SK-N-SH (cell line): ENCODE measurements at places on chromosomes 4 and X.
A peak's percentile ranks its signal among the peaks of the same experiment; 100 is the strongest.

DNA sequence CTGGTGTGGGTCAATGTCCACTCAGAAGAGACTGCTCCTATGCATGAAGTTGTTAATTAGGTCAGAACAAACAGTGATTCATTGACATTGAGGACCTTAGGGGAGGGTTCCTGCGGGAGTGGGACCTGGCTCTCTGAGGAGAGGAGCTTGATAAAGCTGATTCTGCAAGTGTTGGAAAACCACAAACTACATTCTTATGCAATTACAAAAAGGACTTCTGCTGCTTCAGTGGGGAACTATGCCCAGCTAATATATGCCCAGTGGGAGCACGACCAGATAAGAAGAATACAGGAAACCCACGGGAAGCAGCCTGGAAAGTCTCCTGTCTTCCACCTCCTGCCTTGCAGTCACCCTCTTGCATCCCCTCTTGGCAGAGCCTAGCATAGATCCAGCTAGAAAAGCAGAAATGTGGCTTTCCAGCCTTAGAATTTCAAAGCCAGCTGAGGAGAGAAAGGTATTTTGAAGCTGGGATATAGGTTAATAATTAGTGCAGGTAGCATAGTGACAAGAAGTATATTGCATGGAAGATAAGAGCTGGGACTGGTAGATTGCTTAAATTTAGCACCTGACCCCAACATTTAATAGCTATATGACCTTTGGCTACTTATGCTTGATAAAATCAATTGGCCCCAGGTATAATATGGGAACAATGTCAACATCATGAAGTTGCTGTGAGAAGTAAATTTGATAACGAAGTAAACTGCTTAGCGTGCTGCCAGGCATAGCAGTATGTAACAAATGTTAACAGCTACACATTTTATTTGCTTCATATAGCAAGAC is 34.9 kb upstream of the UGT8 start:
- no peak for DNase-seq

DNA sequence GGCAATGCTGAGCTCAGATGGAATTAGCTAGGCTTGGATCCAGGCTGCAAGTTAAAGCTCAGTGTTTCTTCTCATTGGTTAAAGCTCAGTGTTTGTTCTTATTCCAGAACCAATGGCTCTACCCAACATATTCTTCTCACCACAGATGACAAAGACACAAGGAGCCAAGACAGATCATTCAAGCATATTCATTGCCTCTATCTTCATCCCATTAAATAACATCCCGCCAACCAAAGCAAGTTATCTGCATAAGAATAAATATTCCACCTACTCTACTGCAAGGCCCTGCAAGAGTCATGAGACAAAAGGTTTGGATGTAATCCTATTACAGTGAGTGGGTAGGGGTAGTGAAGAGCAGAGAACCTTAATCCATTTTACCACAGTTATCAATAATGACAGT is 766.5 kb downstream of the C4orf33 start:
- DNase-seq, result no peak

- DNase-seq, result no peak
Observed at GRCh38 chrX:120402369-120402768, 40.5 kb downstream of the ATP1B4 start.

GRCh38 chr4:152014280-152014679 is 253.5 kb upstream of the GATB start:
- DNase-seq, result no peak

DNA sequence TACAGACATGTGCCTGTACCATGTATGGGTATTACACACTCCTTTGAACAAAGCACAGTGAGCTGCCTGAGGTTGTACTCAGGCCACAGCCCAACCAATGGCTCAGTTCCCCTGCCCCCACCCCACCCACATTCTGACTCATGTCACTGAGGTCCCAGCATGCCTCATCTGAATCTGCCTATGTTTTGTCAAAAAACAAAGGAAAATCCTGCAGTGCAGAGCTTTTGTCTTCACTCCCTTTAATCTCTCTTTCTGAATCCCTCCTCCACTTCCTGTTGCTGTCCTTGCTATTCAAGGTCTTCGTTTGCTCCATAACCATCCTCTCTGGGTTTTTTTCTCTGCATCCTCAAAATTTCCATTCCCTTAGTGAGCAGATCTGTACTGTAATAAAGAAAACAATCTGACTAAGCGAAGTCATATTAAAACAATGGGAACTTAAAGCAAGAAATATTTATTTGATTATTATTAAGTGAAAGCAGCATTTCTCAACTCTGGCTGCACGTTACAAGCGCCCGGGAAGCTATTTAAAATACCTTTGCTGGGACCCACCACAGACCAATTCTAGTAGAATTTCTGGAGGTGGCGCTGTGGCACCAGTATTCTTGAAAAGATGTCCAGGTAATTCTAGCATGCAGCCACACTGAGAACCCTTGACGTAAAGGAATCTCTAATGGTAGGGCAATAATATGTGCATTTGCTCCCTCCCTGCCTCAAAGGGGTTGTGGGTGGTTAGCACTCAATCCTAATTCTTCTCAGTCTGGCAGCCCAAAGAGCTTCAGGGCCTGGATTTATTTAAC is 8.7 kb downstream of the GUCY2F start:
- DNase-seq, result peak; percentile 1

DNA sequence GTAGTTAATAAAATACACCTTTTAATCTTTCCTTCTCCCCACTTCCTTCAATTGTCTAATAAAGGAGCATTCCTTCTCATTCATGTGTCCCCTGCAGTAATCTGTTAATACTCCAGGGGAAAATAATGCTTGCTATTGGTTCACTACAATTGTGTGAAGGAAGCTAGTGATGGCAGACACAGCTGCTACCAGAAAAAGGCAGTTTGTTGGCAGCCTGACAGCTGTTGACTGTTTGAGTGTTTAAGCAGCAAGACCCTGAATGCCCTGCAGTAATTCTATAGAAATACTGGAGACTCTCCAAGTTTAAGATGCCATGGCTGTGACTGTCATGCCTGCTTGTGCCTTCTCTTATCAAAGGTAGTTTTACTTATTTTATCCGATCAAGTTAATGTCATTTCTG is 359.5 kb downstream of the C4orf33 start:
- peak; percentile 14 for DNase-seq
